AML-193 (cell line): ENCODE measurements at places on chromosomes 16 and 17.

- DNase-seq: peak; percentile 42
Measured at GRCh38 chr17:65099941-65100315, 37.2 kb upstream of the RGS9 start.

DNA sequence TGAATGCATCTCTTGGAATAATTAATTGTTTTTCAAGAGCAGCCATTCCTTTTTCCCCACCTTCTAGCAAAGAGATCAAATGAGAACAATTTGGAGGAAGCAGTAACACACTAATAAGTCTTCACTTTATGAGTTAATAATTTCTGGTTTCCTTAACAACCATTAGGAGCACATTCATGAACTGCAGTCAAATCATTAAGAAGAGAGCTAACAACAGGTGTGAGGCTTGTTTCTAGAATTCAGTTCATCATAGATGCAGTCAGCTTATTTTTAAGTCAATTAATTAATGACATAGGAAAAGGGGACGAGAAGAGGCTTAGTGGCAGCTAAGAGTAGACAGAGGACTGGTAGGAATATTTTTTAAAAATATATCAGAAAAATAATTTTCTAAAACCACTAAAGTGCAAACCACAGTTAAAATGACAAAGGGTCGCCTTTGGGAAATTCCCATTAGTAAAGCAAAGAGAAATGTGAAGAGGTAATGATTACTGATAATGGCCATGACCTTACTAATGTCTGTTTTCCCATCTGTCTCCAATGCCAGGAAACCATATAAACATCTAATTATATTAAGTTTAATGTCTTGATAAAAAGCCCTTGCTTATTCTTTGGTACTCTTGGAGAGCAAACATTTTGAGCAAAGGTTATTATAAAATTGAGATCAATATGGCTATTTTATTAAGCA, 184.2 kb downstream of the KCNJ2 start:
- DNase-seq: no peak

DNA sequence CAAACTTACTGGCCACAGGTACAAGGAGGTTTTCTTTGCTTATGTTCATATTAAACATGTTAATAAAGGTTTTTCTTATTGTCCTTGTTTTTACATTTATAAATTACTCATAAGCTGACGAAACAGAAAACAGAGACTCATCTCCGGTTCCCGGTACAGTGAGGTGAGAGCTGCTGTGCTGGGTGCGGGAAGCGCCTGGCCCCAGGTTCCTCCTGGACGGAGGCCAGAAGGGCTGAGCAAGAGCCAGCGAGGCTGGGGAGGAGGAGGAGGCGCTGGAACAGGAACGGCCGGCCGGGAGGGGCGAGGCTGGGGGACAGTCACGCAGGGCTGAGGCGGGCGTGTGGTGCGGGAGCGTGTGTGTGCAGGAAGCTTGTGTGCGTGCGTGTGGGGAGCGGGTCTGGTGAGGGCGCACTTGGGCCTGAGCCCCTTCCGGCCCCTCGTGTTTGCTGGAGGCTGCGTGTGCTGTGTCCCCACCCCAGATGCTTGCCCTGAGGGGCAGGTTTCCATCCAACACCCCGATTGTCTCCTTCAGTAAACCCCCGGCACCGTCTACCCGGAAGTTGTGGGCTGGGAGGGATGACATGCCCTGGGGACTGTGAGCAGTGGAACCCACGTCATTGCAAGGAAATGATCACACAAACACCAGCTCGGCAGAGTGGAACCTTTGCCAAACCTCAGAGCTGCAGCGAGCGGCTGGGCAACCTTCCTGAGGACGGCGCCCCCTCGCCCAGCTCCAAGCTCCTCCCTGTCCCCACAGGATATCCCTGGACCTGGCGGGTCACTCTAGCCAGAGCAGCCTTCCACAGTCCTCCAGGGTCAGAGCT, 19.5 kb downstream of the CD7 start:
- DNase-seq: peak; percentile 95

- peak; percentile 59 for DNase-seq
Measured at GRCh38 chr17:51298508-51299371, 38.4 kb downstream of the UTP18 start.

DNA sequence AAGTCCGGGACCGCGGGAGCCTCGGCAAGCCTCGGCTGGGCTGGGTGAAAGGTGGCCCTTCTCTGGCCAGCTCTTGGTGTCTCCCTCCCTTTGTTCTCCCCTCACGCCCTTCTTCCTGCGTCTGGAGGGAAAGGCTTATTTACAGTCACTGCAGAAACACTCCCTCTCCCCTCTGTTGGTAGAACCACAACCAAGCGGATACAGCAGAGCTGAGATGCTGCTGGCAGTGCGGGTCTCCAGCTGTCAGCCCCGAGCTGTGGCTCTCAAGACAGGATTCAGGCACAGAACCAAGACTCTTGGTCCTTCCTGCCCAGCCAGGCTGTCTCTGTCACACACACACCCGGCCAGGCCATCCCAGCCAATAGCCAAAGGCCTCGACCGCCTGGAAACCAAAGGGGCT, 133.3 kb downstream of the ENGASE start:
- DNase-seq: no peak

DNA sequence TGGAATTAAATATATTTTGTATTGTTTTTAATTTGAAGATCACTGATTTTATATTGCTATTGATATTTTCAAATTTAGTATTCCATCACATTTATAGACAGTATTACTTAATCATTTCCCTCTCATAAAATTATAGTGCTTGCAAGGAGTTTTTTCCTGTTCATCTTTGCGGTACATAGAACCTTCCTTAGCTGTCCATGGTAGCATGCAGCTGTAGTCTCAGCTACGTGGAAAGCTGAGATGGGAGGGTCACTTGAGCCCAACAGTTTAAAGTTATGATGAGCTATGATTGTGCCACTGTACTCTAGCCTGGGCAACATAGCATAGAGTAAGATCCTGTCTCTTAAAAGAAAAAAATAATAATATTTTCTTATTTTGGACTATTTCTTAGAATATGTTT, 215.8 kb upstream of the CHMP6 start:
- DNase-seq: no peak

DNA sequence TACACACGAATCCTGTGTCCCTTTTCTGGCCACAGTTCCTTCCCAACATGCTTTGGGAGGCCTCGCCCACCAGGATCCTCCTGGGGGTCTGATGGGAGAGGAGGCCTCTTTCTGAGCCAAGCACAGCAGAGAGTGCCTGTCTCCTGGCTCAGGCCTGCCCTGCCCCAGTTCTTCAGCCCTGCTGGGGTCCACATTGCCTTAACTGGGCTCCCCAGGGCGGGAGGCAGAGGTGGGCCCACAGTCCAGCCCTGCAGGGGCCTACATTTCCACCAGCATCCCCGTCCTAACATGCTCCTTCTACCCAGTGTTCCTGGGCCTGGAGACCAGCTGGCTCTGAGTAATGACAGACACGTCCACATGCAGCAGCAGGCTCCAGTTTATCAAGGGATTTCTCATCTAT, 29.6 kb downstream of the WNT9B start:
- DNase-seq: no peak

DNA sequence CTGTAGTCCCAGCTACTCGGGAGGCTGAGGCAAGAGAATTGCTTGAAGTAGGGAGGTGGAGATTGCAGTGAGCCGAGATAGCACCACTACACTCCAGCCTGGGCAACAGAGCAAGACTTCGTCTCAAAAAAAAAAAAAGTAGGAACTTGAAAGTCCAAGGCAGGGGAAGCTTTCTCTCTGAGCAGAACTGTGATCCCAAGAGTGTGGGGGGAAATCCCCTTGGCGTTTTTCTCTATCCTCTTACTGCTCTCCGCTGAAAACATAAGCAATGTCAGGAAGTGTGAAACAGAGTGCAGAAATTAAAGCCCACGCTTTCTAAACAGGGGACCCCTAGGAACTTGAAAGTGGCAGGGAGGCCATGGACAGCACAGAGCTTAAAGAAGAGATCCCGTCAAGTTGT, 9.8 kb upstream of the CMTM3 start:
- no peak for DNase-seq

GRCh38 chr17:66088173-66088572, 103.8 kb downstream of the CEP112 start:
- no peak for DNase-seq

DNA sequence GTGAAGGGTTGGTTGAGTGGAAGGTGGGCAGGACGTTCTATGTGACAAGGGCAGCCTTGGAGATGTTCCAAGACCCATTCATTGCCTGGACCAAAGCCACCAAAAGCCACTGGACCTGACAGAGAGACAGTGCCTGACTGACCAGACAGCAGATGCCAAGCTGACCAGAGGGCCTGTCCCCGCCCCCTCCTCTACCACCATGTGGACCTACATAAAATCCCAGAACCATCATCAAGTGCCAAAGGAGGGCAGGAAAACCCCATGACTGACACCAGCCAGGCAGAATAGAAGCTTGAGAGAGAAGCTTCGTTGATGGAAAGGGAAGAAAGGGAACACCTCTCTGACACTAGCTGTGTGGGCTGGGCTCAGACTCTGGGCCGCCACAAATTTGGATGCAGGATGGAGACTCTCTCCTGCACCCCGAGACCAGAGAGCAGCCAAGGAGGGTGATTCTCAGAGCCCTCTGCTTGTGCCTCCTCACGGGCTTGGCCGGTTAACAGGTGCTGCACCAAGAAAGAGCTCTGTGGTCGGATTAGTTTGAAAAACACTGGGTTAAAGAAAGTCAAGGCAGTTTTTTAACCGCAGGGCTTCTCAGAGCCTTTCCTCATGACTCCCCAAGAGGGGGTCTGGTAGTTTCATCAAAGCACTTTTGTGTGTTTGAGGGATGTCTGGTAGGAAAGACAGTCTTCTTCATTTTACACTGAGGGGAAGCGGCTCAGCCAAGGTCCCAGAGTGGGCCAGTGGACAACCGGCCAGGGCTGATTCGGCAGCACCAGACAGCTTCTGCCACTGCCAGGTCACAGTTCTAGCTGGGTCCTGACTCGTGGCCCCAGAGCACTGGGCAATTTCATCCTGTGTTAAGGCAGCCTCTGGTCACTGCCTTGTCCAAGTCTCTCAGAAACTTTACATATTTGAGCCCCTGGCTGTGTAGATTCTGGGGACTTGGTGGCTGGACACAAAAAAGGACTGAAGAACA, 1.7 kb downstream of the TNFRSF13B start:
- no peak for DNase-seq

DNA sequence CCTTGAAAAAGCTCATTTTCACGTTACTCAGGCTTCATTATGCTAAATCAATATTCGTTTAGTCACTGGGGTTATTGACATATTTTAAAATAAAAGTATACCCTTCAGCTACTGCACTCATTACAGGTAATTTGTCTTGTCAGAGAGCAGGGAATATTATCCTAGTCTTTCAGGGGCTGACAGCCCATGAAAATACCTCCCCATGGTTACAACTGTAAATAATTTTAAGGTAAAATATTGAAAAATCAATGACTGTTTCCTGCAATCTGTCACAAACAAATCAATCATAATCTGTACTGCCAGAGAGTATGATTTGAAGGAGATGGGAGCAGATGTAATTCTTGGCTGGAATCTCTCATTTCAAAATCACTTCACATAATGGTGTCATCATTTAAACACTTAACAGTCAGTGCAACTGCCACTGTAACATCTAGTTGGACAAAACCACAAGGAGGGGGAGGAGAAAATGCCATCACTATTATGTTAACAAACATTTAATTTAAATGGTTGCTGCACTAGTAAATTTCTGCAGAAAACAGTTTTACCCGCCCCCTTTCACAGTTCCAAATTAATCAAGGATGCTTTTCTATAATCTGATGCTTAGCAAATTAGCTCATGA, 9.3 kb upstream of the IRX5 start:
- peak; percentile 50 for DNase-seq

DNA sequence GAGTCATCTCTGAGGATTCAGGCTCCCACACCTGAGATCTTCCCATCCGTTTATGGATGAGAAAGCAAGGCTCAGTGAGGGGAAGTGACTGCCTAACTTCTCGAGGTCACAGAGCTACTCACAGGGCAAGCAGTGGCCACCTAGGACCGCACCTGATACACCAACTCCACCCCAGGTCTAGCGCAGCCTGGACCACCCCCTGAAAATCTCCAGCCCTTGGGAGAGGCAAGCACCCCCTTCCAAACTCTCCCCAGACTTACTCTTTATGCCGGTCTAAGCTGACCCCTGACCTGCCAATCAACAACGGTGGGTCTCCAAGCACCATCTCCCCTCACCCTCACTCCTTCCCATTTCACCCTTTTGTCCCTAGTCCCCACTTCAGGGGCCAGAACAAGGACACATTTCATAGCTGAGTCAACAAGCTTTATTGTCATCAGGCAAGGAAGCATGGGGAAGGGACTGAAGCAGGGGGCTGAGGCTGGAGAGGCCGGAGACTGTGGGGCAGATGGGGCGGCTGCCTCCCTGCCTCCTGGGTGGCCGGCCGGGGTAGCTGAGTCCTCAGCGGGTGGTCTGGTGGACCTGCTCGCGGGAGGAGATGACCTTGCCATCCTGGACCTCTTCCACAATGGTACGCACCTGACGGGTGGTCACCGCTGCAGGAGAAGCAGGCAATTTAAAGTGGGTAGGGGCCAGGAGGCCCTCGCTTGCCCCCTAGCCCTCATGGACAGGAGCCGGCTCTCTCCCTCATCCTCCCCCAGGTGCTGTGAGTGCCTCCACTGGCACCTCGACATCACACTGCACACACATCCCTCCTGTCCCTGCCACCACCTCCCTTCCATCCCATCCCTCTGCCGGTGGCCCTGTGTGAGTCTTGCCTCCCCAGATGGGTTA, 5.1 kb downstream of the KRT17 start:
- no peak for DNase-seq

DNA sequence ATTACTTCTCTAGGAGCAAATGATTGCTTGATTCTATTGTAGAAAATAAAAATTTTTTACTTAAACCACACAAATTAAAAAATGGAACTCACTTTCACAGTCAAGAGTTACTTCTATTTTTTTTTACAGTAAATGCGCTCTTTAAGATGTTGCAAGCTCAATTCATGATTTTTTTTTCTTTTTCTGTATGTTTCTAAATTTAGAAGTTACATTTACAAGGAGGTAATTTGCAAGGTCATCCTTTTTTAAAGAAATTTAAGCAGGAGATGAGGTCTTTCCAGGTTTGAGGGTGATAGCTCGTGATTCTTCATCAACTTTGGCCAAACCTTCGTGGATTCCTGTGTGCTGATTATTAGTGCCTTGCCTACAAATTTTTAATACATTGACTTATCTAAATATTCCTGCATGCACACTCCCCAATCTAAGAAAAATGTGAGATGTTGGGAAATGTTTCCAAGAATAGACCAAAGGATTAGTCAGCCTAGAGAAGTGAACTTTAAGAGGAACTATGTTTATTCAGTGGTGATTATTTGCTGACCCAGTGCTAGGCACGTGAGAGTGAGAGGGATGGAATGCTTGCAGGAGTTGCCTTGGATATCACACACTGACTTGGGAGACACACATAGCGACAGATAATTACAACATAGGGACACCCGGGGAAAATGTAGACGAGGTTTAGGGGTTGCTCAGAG, 429.8 kb downstream of the MAF start:
- no peak for DNase-seq

GRCh38 chr16:70652322-70652721, 6.0 kb downstream of the IL34 start:
- no peak for DNase-seq

GRCh38 chr16:53053967-53054669, 673 bp upstream of the CHD9 start:
- DNase-seq: peak; percentile 37

GRCh38 chr17:69654981-69655855, 240.7 kb downstream of the MAP2K6 start:
- no peak for DNase-seq
